Psoas muscle (tissue), 8 donors: ENCODE measurements at places on chromosomes 2 and 18. TPM values are rescaled to one million over a fixed set of nuclear protein-coding genes. Genes with fewer than 3 reads are reported as not detected.

FBXO36 gene
- 0.60 TPM for polyA plus RNA-seq

DNA sequence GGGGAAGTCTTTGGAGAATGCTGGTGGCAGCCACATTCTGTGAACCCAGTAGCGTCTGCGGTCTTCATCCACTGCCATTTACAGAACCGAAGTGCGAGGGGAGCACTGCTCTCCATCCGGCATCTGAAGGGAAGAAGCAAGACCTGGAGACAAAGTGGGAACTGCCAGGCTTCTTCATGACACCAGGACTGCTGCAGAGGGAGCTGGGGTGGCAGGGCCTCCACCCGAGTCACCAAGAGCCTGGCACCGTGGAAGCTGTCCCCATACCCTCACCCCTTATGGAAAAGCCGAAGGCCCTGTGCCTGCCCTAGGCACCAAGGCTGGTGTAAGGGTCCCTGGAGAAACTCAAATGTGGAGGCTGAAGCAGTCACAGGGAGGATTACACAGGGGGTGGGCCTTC lies 79.8 kb downstream of the CIB4 start:
- peak; percentile 48 for DNase-seq
- H3K4me3 ChIP-seq = no peak overlapping the region
- H3K36me3 ChIP-seq = no peaks in the 10 kb centered on the region

- no peak overlapping the region for H3K4me3 ChIP-seq
- H3K36me3 ChIP-seq = peaks cover 9% of the 10 kb centered on the region
- no peaks in the 10 kb centered on the region for H3K27me3 ChIP-seq
- peaks cover 8% of the 10 kb centered on the region for H3K4me1 ChIP-seq
- peak; percentile 52 for DNase-seq
- H3K27ac ChIP-seq = peak overlapping the region; percentile 67
These were observed 114.5 kb downstream of the RNF144A start for GRCh38 chr2:7031547-7032245.

ACADL gene
- polyA plus RNA-seq = 6.8 TPM

- no peaks in the 10 kb centered on the region for H3K27me3 ChIP-seq
- no peaks in the 10 kb centered on the region for H3K36me3 ChIP-seq
- H3K4me3 ChIP-seq = peak overlapping the region; percentile 93
- DNase-seq = no peak
These were observed 1.1 kb upstream of the NEMP2 start for GRCh38 chr2:190535586-190535985.

DNA sequence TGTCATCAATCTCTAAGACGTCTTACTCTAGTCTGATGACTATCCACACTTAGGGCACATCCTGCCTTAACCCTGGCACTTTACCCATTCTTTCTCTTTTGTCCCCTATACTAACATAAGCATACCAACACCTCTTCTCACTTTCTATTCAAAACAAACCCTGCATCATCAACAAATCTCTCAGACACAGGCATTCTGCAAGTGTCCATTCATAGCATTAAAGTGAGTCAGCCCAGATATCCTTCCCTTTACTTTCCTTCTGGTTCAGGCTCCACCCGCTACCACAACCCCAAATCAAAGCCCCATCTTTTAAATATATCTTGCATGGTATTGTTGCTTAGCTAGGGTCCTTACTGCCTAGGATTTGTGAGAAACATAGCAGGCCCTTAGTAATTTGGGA lies 3.8 kb downstream of the GRB14 start:
- no peaks in the 10 kb centered on the region for H3K36me3 ChIP-seq
- H3K4me1 ChIP-seq = no peaks in the 10 kb centered on the region
- H3K4me3 ChIP-seq = no peak overlapping the region
- no peak for DNase-seq
- H3K27ac ChIP-seq = no peak overlapping the region

- DNase-seq = no peak
- no peak overlapping the region for H3K4me3 ChIP-seq
- H3K4me1 ChIP-seq = no peaks in the 10 kb centered on the region
These were observed 108.4 kb upstream of the YPEL5 start for GRCh38 chr2:30038419-30038818.

GRCh38 chr2:10169581-10169980 lies 47.0 kb downstream of the RRM2 start:
- no peaks in the 10 kb centered on the region for H3K27me3 ChIP-seq
- H3K4me1 ChIP-seq = no peaks in the 10 kb centered on the region
- H3K36me3 ChIP-seq = no peaks in the 10 kb centered on the region

DNA sequence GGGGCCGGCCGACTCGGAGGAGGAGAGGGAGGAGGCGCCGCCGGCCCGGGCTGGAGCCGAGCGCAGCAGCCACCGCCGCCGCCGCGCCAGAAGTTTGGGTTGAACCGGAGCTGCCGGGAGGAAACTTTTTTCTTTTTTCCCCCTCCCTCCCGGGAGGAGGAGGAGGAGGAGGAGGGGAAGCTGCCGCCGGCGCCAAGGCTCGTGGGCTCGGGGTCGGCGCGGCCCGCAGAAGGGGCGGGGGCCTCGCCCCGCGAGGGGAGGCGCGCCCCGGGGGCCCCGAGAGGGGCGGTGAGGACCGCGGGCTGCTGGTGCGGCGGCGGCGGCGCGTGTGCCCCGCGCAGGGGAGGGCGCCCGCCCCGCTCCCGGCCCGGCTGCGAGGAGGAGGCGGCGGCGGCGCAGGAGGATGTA lies 316 bp downstream of the CRIM1 start:
- H3K27me3 ChIP-seq = no peaks in the 10 kb centered on the region
- no peaks in the 10 kb centered on the region for H3K36me3 ChIP-seq
- H3K4me3 ChIP-seq = peak overlapping the region; percentile 95
- H3K4me1 ChIP-seq = peaks cover 32% of the 10 kb centered on the region

DNA sequence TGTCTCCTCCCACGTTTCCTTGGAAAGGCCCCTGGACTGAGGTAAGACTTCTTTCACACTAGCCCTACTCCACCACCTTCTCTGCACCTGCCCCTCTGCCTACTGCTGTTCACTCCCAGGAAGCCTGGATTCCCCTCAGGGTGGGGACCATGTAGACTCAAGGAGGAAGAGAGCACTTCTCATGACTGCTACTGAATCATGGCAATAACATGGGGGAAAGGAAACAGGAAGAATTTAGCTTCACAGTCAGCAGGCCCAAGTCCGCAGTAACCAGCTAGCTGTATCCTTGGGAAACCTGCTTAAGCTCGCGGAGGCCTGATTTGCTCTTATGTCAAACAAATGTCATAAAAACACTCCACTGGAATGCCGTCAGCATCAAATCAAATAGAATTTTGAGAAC lies 126.2 kb upstream of the CAPN13 start:
- no peak for DNase-seq
- H3K27me3 ChIP-seq = no peaks in the 10 kb centered on the region
- H3K36me3 ChIP-seq = no peaks in the 10 kb centered on the region
- H3K27ac ChIP-seq = no peak overlapping the region
- H3K4me1 ChIP-seq = no peaks in the 10 kb centered on the region

GRCh38 chr18:45715212-45715780 lies 8.7 kb upstream of the SLC14A1 start:
- no peaks in the 10 kb centered on the region for H3K36me3 ChIP-seq
- no peaks in the 10 kb centered on the region for H3K27me3 ChIP-seq

DNA sequence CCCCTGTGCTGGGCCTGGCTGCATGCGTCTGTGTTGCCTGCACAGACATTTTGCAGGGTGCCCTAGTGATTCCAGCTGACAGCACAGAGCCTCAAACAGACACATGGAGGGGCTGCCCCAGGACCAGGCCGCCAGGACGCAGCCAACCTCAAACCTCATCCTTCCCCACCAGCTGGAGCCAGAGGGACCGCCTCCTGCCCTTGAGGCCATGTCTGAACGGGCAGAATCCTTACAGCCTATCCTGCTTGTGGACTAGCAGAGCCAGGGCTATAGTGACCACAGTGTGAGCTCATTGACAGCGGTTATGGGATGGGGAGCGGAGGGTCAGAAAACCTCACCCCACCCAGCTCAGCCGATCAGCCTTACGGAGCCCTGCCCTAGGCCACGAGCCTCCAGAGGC lies 22.4 kb downstream of the ODC1 start:
- no peak overlapping the region for H3K27ac ChIP-seq
- no peak for DNase-seq
- peaks cover 2% of the 10 kb centered on the region for H3K27me3 ChIP-seq
- H3K4me3 ChIP-seq = no peak overlapping the region
- H3K4me1 ChIP-seq = no peaks in the 10 kb centered on the region
- H3K36me3 ChIP-seq = peaks cover 4% of the 10 kb centered on the region
